NCI-H2171 treated with DMSO at 0.1 percent for 48 hours (cell line): ENCODE measurements at places on chromosomes 11 and 22.

DNA sequence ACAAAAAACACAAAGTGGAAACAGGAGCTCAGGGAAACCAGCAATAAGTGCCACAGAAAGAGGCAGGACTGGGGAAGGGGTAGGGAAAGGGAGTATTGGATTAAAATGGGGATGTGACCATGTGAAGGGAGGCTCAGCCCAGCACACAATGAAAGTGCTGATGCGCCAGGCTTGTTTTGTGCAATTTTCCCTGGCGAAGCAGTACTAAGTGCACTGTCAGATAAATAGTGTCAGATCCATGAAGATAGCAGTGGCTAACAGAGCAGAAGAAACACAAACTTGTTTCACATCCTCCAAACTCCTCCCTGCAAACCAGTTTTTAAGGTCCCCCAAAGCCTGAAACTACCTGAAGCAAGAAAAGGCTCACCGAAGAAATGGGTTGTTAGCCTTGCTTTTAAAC lies 50.7 kb upstream of the RAPSN start:
- DNase-seq = no peak

- no peak for DNase-seq
These were observed 125.4 kb upstream of the POU2AF2 start for GRCh38 chr11:111120161-111120560.

GRCh38 chr11:117842131-117842941 lies 17.8 kb upstream of the FXYD2 start:
- DNase-seq = no peak

DNA sequence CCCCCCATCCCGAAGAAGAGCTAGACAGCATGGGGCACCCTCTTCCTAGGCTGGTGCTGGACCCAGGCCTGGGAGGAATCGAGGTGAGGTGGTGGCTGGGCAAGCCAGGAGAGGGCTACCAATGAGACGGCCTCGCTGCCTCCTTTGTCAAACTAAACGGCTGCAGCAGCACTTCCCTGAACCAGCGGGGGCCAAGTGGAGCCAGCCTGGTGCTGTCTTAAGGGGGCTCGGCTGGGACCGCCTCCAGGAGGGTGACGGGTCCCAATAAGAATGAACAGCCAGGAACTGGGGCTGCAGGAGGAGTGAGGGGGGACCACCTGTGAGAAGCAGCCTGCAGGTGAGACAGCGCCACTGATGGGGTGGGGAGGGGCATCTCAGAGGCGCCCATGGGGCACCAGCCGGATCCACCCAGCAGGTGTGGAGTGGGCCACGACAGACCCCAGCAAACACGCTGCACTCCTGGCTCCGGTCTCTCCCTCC lies 17.1 kb downstream of the IFT27 start:
- DNase-seq = no peak

DNA sequence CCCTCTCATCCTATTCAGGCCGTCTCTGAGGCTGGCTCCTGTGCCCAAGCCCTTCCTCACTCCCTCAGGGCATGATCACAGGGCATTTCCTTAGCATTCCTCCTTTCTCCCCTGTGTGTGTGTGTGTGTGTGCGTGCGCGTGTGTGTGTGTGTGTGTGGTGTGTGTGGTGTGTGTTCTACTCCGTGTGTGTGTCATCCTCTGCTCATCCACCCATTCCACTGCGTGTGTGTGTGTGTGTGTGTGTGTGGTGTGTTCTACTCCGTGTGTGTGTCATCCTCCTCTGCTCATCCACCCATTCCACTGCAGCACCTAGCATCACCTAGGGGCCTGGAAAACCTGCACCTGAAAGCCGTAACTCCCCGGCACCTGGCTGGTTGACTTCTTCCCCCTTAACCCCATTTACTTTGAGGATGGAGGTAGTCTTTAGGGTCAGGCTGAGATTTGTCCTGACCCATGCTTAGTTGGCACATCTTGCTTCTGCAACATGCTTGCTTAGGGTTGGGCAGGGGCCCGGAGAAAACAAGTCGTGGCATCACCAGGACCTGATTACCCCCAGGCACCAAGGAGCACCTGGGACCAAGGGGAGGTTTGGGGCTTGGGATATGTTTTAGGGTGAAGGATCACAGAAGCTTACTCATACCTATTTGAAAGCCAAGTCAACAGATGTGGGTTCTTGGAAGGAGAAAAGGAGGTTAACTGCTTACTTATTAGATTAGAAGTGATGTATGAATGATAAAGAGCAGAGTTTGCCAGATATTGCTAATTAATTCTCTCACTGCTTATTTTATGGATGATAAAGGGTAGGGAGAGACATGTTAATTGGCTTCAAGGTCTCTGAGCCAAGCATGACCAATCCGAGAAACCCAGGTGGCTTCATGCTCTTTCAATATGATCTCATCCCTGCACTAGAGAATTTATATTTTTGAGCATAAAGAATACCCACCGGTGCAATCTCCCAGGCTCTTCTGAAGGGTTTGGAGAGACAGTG lies 18.9 kb downstream of the TIMP3 start:
- no peak for DNase-seq

GRCh38 chr11:2366276-2366675 lies 10.8 kb upstream of the CD81 start:
- no peak for DNase-seq

DNA sequence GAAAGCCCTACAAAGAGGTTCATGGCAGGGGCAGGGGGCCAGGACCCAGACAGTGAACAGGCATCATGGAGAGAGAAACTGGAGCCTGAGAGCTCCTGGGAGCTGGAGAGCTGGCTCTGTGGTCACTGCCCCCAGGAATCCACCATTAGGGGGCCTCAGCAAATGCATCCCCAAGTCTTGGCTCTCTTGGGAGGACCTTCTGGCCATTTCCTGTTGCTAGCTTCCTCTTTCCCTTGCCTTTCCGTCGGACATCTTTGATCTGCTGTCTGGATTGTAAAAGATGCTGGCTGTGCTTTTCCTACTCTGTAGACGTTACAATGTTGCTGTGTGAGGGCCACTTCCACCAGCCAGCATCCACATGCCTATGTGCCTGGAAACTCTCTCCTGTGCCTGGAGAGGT lies 7.1 kb upstream of the CRYBB2 start:
- DNase-seq = no peak

DNA sequence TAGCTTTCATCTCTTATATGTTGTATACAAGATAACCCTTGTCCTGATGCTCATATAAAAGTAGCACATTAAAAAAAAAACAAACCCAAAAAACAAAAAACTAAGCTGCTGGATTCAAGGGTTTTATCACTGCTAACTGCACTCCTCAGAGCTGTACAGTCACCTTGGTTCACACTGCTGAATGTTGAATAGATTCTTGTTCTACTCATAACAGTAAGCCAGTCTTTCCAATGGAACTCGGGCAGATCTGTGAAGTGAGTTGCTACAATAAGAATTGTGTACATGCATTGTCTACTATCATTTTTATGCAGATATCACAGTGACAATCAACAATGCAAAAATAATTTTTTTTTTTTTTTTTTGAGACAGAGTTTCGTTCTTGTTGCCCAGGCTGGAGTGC lies 4.7 kb downstream of the HARBI1 start:
- no peak for DNase-seq

- DNase-seq = no peak
These were observed 2.9 kb downstream of the PKNOX2 start for GRCh38 chr11:125167292-125167953.

- no peak for DNase-seq
These were observed 47.1 kb upstream of the HORMAD2 start for GRCh38 chr22:30033137-30033536.

DNA sequence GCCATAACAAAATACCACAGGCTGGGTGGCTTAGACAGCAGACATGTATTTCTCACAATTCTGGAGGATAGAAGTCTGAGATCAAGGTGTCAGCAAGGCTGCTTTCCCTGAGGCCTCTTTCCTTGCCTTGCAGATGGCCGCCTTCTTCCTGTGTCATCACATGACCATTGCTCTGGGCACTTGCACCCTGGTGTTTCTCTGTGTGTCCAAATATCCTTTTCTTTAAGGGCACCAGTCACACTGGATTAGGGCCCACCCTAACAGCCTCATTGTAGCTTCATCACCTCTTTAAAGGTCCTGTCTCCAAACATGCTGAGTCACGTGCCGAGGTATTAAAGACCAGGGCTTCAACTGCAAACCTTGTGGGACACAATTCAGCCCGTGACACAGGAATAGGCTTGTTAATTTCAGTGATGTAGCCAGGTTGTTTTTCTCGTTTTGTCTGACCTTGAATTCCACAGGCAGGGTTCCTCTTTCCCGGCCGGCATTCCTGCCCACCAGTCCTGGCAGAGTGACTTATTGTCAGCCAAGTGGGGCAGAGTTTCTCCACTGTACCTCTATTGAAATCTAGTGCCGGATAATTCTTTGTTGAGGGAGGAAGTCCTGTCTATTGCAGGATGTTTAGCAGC lies 100.1 kb downstream of the KCNQ1OT1 start:
- DNase-seq = no peak

DNA sequence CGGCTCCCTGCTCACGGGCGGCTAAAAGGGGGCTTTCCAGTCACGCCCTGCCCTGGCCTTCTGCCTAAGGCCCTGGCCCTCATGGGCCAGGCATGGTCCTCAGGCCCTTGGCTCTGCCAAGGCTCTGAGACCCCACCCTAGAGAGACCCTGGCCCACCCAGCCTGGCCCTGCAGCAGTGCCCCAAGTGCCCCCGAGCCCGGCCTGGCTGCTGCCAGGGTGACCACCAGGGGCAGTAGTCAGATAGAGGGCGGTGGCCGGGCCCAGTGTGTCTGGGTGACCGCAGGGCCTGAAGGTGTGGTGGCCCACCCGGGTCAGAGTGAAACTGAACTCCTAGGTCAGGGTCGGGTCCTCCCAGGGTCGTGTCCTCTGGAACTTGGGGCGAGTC lies 29.4 kb upstream of the CCDC188 start:
- DNase-seq = no peak

DNA sequence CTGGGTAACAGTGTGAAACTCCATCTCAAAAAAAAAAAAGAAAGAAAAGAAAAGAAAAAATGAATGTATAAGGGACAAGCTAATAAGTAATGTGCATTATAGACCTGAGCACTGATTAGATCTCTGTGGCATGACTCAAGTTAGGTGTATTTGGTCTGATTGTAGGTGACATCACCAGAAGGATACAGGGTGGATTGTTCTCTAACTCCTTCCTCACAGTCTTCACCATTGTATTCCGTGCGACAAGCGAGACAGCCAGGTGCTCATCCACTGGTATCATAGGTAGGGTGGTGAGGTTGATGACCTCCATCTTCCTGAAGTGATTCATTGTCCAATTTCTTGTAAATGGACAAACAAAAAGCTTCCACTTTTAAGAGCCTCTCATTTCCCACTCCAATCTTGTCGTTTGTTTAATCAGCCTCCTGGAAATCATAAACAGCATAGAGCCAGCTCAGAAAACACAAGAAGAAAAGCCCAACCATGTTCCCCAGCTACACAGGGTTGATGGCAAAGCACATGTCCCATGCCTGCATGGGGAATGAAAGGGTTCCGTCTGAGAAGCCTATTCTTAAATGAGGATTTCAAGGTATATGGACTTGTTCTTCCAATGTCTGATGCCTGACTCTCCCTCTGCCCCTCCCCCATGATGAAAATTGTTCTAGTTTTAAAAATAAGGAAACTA lies 6.2 kb downstream of the FAM227A start:
- DNase-seq = no peak

GRCh38 chr22:44445731-44446130 lies 52.3 kb downstream of the RTL6 start:
- no peak for DNase-seq

GRCh38 chr11:84136926-84137325 lies 850.8 kb upstream of the CCDC90B start:
- no peak for DNase-seq

DNA sequence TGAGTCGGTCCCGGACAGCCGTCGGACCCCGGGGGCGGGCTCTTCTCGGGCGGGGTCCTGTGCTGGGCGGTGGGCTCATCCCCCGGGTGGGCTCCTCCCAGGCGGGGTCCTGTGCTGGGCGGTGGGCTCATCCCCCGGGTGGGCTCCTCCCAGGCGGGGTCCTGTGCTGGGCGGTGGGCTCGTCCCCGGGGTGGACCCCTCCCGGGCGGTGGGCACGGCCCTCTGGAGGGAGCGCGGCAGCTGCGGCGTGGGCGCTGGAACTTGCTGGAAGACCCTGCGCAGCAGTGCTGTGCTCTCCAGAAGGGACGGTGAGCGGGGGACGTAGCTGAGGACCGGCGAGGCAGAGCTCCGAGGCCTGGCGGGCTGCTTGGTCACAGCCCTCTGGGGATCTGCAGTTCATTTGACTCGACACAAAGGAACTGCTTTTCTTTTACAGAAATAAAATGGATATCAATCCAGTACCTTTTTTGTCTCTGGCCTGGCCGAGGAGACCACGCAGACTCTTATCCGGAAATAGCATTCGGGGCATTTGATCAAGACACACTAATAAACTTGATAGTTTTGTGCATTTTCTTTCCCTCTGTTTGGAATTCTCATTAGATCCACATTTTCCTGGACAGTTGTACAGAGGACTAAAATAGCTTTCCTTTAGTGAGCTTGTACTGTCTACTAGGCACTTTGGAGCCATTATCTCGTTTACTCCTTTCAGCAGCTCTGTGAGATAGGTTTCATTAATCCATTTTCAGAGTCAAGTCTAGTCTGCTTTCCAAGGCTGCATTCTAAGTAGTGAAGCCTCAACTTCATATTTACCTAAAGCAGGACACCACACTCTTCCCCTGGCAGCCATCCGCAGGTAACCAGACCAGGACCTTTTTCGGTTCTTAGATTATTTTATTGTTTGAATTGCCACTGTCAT lies 812 bp downstream of the JAM3 start:
- peak; percentile 1 for DNase-seq

DNA sequence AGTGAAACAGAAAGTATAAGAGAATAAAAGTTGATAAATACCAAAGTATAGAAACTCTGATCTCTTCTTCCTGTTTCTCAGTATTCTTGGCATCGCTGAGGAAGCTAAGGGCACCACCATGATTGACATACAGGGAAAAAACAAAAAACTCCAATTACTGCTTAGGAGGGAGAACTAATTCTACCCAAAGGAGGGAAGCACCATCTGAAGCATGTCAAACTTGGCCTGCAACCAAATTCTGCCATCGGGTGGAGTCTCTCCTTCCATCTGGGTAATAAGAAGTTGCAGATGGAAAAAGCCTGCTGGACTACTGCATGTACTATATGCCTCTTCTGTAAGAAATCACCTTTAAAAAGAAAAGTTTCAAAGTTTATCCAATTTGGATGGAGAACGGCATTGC lies 30.5 kb upstream of the PPP2R1B start:
- DNase-seq = peak; percentile 96

DNA sequence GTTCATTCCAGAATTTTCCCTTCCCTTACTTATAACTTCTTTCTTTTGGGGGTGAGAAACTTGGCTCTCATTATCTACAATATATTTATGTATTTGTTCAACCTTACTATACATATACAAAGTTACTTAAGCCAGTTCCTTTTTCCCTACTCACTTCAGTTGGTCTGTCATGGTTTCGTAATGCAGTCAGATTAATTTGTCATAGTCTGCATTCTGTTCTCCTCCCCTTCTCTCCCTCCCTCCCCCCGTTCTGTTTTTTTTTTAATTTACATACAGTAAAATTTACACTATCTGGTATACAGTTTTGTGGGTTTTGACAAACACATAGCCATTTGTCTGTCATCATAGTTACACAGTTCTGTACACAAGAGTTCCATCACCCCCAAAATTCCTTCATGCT lies 71.8 kb upstream of the ADORA2A start:
- no peak for DNase-seq

DNA sequence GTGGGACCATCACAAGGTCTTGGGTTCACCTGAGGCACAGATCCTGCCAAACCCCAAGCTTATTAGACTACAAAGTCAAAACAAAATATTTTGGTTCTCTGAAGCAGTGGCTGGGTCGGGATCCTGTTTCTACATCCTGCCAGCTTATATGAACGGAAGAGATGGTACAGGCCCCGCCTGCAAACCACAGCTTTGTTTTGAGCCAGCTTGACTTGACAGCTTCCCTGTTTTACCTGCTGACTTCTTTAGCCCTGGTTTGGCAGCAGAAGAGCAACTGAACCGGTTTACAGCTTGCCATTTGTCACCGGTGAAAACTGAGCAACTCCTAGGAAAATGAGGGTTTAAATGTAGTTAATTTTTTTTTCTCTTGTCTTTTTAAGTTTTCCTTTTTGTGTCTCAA lies 11.4 kb downstream of the PACS1 start:
- DNase-seq = peak; percentile 81
